ENCODE measurements at places on chromosomes 16 and 17.

- DNase-seq: no peak
These were observed 14.3 kb downstream of the CCNF start for GRCh38 chr16:2443555-2443954.

- no peak for DNase-seq
These were observed 127.8 kb upstream of the KCNJ16 start for GRCh38 chr17:69947027-69947759.

DNA sequence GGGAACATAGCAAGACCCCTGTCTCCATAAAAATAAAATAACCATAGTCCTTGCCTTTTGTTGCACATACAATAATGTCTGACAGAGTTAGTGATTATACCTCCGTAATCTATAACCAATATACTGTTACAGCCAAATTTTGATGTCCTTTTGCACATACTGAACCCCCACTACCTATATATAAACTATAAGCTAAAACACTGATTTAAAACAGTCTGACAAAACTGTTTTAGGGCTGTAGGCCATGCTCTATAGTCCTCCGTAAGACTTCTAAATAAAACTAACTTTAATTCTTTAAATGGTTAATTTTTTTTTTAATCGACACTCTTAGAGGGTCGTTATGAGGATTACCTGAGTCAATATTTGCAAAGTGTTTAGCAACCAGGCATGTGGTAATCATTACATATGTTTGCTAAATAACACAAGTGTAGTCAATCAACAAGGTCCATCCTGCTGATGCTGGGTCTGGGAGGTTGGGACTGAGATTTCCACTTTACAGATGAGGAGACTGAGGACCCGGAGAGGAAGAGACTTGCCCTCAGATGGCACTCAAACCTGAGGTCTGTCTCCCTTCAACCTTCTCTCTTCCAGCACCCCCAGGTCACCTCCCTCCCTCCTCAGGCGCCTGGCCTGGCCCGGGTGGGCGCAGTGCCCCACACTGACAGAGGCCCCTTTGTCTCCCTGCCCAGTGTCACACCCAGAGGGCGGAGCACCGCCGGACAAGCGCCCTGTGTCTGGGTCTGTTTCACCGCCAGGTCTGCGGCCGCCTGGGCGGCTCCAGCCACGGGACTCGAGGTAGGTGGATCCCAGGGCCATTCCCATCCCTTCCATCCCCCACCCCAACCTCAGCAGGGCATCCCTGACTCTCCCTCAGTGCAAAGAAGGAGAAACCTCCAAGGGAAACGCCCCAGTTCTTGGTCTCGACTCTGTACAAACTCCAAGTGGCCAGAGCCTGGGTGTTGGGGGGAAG is 10.3 kb downstream of the ZNF385C start:
- DNase-seq: no peak

DNA sequence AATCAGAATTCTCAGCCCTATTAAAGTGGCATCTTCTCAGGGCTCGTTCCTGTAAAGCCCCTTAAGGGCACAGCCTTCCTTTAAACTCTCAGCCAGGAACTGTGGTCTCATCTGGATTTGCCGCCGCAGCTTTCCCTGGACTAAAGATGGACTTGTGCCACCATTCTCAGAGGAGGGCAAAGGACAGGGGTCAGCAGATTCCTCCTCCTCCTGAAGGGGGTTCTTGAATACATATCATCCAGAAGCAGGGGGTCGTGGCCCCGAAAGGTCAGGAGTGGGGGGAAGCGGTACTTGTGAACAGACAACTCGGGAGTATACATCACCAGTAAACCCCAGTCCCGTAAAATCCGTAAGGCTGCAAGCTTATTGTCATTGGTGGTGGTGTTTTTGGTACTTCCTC is 174.8 kb downstream of the RPTOR start:
- DNase-seq: no peak

- no peak for DNase-seq
These were observed 27.4 kb downstream of the SNX11 start for GRCh38 chr17:48134912-48135480.

DNA sequence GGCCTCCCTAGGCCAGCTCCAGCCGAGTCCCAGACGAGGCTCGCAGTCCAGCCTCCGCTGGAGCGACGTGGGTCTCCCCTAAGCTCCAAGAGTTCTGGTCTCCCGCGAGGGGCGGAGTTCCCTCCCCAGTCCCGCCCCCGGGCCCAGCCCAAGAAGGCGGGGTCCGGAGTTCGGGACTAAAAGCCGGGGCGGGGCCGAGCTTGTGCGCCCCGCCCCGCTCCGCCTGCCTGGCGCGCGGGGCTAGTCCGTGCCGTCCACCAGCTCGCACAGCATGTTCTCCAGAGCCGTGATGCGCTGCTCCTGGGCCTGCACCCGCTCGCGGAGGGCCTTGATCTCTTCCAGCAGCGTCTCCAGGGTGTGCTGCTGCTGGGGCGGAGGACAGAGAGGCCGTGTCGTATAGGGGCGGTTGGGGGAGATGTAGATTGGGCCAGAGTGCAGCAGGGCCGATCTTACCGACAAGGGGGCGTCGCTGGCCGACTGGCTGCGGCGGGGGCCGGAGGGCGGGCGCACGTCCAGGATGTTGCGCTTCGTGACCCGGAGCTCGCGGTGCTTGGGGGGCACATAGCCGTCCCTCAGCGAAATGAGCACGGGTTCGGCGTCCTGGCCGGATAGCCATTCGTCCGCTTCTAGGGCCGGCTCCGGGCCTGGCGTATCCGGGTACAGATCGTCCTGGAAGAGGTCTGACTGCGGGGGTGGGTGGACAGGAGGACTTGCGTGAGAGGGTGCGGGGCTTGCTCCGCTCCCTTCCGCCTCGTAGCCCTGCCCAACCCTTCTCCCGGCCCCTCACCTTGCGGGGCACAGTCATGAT is 7.0 kb downstream of the CORO6 start:
- DNase-seq: peak; percentile 97
